ENCODE measurements at places on chromosomes 4 and X.

- H3K4me3 ChIP-seq = no peak overlapping the region
- no peak overlapping the region for H3K27ac ChIP-seq
- no peaks in the 10 kb centered on the region for H3K27me3 ChIP-seq
- no peak for DNase-seq
- no peaks in the 10 kb centered on the region for H3K4me1 ChIP-seq
These were observed 745.8 kb upstream of the GALNTL6 start for GRCh38 chr4:171067422-171067821.

GRCh38 chrX:6227453-6227835, 1.2 kb downstream of the NLGN4X start:
- no peak for DNase-seq
- peaks cover 3% of the 10 kb centered on the region for H3K36me3 ChIP-seq
- H3K27ac ChIP-seq = no peak overlapping the region
- no peaks in the 10 kb centered on the region for H3K4me1 ChIP-seq

DNA sequence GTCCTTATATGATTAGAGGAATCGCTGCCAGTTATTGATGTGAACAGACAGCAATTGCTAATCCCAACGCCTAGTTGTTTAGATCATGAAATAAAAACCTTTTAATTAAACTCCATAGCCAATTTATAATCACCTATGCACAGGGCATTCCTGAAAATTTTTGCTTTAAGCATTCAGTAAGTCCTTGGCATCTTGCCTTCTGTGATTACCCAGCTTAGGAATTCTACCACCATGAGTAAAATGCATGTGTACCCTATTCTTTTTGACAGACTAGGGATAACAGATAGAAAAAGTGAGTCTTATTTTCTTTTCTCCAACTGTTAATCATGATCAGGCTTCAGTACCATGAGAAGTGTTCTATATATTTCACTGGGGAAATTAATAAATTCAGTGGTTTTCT, 995.3 kb upstream of the GRIA3 start:
- no peak overlapping the region for H3K4me3 ChIP-seq
- no peak for DNase-seq
- H3K27ac ChIP-seq = no peak overlapping the region
- H3K36me3 ChIP-seq = peaks cover 2% of the 10 kb centered on the region
- no peaks in the 10 kb centered on the region for H3K27me3 ChIP-seq

- H3K27ac ChIP-seq = no peak overlapping the region
- H3K4me3 ChIP-seq = no peak overlapping the region
- H3K36me3 ChIP-seq = no peaks in the 10 kb centered on the region
- no peaks in the 10 kb centered on the region for H3K4me1 ChIP-seq
- peaks cover 11% of the 10 kb centered on the region for H3K27me3 ChIP-seq
These were observed 68.5 kb upstream of the HMX1 start for GRCh38 chr4:8939840-8940742.

- H3K27ac ChIP-seq = no peak overlapping the region
- H3K4me1 ChIP-seq = no peaks in the 10 kb centered on the region
- no peak overlapping the region for H3K4me3 ChIP-seq
- peaks cover 3% of the 10 kb centered on the region for H3K36me3 ChIP-seq
- no peak for DNase-seq
These were observed 732 bp downstream of the NLGN4X start for GRCh38 chrX:6227935-6228334.

DNA sequence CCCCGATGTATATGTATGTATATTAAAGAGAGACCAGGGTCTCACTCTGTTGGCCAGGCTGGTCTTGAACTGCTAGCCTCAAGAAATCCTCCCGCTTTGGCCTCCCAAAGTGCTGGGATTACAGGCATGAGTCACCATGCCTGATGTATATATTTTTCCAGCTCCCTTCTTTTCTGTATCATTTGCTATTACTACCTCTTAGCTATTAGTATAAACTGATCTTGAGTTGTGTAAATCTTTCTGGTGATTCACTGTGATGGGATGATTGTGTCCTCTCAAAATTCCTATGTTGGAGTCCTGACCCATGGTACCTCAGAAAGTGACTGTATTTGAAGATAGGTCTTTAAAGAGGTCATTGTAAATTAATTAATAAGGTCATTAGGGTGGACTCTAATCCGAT, 53.1 kb downstream of the HPRT1 start:
- no peak overlapping the region for H3K4me3 ChIP-seq
- no peaks in the 10 kb centered on the region for H3K4me1 ChIP-seq
- H3K36me3 ChIP-seq = no peaks in the 10 kb centered on the region
- no peaks in the 10 kb centered on the region for H3K27me3 ChIP-seq

DNA sequence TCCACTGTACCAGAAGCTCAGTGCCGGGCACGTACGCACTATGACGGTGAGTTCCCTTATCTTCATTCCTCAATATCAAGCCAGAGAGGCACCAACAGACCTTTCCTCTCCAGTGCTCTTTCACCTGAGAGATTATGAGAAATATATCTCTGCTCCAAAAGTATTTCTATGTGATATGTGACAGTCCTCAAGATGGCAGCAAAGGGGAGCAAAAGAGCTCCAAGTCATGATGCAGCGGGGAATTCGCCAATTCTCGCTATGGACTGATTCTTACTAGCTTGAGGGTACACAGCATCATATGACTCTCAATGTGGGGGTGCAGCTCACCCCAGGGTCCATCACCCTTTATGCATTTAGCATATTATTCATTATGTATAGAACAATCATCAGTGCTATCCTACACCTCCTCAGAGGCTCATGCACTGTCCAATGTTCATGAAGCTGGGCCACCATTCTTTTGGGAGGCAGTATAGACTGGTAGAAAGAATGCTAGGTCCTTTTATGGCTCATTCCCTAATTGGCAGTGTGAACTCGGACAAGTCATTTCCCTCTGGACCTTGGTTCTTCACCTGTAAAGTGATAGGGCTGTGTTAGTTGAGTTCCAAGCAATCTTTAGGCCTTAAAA, 12.8 kb upstream of the IQSEC2 start:
- H3K27me3 ChIP-seq = no peaks in the 10 kb centered on the region
- no peak overlapping the region for H3K4me3 ChIP-seq
- H3K4me1 ChIP-seq = peaks cover 7% of the 10 kb centered on the region
- DNase-seq = no peak
- H3K27ac ChIP-seq = no peak overlapping the region

- no peak for DNase-seq
- no peaks in the 10 kb centered on the region for H3K4me1 ChIP-seq
- H3K27ac ChIP-seq = no peak overlapping the region
- H3K27me3 ChIP-seq = no peaks in the 10 kb centered on the region
These were observed 67.4 kb upstream of the SCML1 start for GRCh38 chrX:17669891-17670290.

DNA sequence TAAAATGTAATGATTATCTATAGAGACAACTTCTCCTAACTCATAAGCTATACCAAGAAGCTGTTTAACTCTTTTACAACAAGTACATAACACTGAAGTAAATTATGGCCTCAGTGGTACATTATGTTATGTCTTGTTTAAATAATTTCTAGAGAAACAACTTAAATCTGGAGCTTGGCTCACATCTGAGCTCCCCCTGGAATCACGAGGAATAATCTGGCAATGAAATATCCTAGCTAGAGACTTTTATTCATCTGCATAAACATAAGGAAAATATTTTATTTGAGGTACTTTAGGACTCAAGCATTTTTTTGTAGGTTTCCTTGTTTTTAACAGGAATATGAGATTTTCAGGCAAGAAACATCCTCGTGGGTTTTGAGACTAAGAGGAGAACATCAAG, 354.7 kb upstream of the SLC7A11 start:
- no peak for DNase-seq
- H3K27me3 ChIP-seq = no peaks in the 10 kb centered on the region
- no peak overlapping the region for H3K27ac ChIP-seq
- no peaks in the 10 kb centered on the region for H3K4me1 ChIP-seq
- H3K36me3 ChIP-seq = no peaks in the 10 kb centered on the region

- no peak for DNase-seq
- no peak overlapping the region for H3K4me3 ChIP-seq
- H3K27me3 ChIP-seq = peaks cover 10% of the 10 kb centered on the region
- H3K27ac ChIP-seq = no peak overlapping the region
- H3K4me1 ChIP-seq = peaks cover 11% of the 10 kb centered on the region
These were observed 55.6 kb downstream of the RTL9 start for GRCh38 chrX:110414273-110414672.

DNA sequence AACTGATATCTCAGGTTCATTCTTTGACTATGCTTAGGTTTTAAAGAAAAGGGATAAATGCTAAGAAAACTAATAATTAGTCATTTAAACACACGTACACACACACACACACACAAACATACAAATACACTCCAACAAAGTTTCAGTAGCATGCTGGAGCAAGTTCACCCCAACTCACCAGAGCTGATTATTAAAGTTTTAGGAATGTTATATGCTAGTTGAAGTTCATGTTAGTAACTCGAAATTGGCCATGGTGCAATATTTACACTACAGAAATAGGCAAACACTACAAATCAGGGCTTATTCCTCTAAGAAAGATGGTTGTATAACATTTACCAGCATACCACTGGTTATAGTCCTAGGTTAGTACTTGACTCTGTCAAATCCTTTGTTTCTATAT, 384.0 kb upstream of the DIPK2B start:
- H3K36me3 ChIP-seq = no peaks in the 10 kb centered on the region
- no peak for DNase-seq
- no peak overlapping the region for H3K27ac ChIP-seq

- no peaks in the 10 kb centered on the region for H3K27me3 ChIP-seq
- H3K4me1 ChIP-seq = no peaks in the 10 kb centered on the region
- no peak for DNase-seq
- no peaks in the 10 kb centered on the region for H3K36me3 ChIP-seq
These were observed 16.8 kb downstream of the RS1 start for GRCh38 chrX:18654875-18655836.

- peaks cover 2% of the 10 kb centered on the region for H3K36me3 ChIP-seq
- H3K4me1 ChIP-seq = peaks cover 14% of the 10 kb centered on the region
- H3K27me3 ChIP-seq = no peaks in the 10 kb centered on the region
- no peak overlapping the region for H3K27ac ChIP-seq
These were observed 22.0 kb downstream of the DYNLT3 start for GRCh38 chrX:37825215-37825842.

DNA sequence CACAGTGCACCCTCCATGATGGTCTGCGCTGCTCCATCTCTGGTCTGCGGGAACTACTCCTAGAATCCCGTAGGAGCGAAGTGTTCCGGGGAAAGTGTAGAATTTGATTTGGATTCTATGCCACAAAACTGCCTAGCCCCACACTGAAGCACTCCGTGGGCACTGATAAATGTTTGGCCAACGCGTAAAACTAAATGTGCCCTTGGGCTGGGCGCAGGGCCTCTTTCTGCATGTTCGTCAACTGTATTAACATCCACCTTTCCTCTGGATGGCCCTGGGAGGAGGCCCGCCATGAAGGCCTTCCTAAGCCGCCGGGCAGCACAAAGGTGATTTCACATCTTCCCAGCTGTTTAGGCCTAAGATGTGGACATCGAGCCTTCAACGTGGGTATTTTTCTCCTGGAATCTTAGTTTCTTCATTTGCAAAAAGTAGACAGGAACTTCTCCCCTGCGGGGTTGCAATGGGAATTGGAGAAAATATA, 2.6 kb downstream of the MSX1 start:
- no peak overlapping the region for H3K4me3 ChIP-seq
- peaks cover 89% of the 10 kb centered on the region for H3K27me3 ChIP-seq
- peaks cover 30% of the 10 kb centered on the region for H3K4me1 ChIP-seq
- no peak overlapping the region for H3K27ac ChIP-seq
- H3K36me3 ChIP-seq = peaks cover 16% of the 10 kb centered on the region

DNA sequence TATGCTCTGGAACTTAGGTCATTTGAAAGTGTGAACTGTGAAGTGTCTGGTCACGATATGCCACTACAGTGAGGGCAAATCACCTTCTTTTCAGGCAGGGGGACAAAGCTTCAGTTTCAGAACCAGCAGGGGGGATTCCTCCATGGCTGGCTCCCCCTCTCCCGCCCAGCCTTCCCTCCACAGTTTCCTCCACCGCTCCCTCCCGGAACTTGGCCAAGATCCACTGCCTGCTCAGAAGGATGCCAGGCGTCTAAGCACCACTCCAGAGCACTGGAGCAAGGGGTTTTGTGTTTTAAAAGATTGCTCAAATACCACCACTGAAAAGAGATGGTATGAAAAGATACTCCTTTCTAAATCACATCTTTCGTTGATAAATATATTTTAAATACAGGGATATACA, 126.9 kb downstream of the ELOVL6 start:
- H3K27ac ChIP-seq = no peak overlapping the region
- no peak overlapping the region for H3K4me3 ChIP-seq
- no peaks in the 10 kb centered on the region for H3K4me1 ChIP-seq
- H3K36me3 ChIP-seq = peaks cover 4% of the 10 kb centered on the region
- no peak for DNase-seq

DNA sequence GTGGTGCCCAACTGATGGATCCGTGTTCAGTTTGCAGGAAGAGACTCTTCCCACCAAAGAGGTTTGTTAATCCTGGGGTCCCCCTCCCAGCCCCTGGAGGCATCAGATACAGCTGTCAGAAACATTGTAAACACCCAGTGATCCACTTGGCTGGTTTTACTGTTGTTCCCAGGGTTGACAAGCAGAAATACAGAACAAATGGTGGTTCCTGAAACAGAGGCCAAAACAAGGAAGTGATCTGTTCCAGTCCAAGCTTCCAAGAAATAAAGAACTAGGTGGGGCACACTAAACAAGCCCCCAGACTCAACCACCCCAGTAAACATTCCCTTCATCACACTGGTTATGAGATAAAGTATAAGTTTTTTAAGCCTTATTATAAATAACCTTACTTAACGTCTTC, 1.4 kb downstream of the TMLHE start:
- peak overlapping the region; percentile 9 for H3K4me3 ChIP-seq
- no peaks in the 10 kb centered on the region for H3K27me3 ChIP-seq
- H3K36me3 ChIP-seq = peaks cover 2% of the 10 kb centered on the region
- peak overlapping the region; percentile 87 for H3K27ac ChIP-seq
- no peak for DNase-seq
- peaks cover 31% of the 10 kb centered on the region for H3K4me1 ChIP-seq

- H3K4me3 ChIP-seq = no peak overlapping the region
- no peaks in the 10 kb centered on the region for H3K27me3 ChIP-seq
- no peaks in the 10 kb centered on the region for H3K36me3 ChIP-seq
- no peak overlapping the region for H3K27ac ChIP-seq
- DNase-seq = no peak
These were observed 352.9 kb downstream of the GASK1B start for GRCh38 chr4:157819693-157820464.

DNA sequence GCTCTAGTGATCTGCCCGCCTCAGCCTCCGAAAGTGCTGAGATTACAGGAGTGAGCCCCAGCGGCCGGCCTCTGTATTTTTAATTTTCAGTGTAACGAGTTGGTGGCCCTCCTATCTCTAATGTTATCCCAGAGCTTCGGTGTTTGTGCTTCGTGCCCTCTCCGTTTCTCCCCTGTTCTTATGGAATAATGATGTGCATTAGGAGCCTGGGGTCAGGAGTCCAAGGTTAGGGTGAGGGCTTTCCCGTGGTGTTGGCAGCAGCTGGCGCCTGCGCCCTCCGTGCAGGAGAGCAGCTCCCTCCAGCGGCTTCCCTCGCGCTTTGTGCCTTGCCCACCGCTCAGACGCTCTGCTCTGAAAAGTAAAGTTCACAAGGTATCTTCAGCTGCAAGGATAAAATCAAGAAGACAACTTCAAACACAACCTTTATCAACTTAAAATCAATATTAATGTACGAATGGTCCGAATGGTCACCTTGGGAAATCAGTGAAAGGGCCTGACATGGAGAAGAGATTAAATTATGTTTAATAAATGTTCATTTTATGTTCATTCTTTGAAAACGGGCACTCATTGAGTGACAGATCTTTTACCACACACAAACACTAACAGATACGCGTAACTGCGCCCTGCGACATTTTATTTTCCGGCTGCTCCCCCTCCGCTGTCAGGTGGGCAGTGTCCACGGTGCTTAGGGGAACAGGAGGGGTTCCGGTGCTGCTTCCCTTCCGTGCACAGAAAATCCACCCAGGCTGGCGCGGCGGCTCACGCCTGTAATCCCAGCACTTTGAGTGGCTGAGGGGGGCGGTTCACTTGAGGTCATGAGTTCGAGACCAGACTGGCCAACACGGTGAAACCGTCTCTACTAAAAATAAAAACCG, 62.4 kb downstream of the TRAPPC11 start:
- H3K27ac ChIP-seq = peak overlapping the region; percentile 88
- peak overlapping the region; percentile 91 for H3K4me3 ChIP-seq
- no peaks in the 10 kb centered on the region for H3K27me3 ChIP-seq
- H3K4me1 ChIP-seq = peaks cover 13% of the 10 kb centered on the region
